A673 (cell line): ENCODE measurements at places on chromosomes 4 and X. TPM values are rescaled to one million over a fixed set of nuclear protein-coding genes. Genes with fewer than 3 reads are reported as not detected.
A peak's percentile ranks its signal among the peaks of the same experiment; 100 is the strongest.

The RTL9 gene
- 0.13 and 0.70 TPM in 2 replicates for total RNA-seq

The FAM236A gene
- not detected in 2 replicates for total RNA-seq

The HEPH gene
- total RNA-seq = not detected in 2 replicates

The HDX gene
- not detected in 2 replicates for total RNA-seq

The CFAP99 gene
- total RNA-seq = not detected in 2 replicates

GRCh38 chrX:16063921-16064320 is 59.4 kb upstream of the GRPR start:
- DNase-seq = no peak
- H3K4me1 ChIP-seq = no peaks in the 10 kb centered on the region
- H3K27ac ChIP-seq = no peak overlapping the region
- H3K27me3 ChIP-seq = no peaks in the 10 kb centered on the region
- no peak overlapping the region for H3K4me3 ChIP-seq

- no peaks in the 10 kb centered on the region for H3K27me3 ChIP-seq
- no peaks in the 10 kb centered on the region for H3K36me3 ChIP-seq
- H3K4me1 ChIP-seq = peaks cover 44% of the 10 kb centered on the region
- peak overlapping the region; percentile 87 for H3K27ac ChIP-seq
- peak; percentile 82 for DNase-seq
These were observed 38.1 kb upstream of the STIM2 start for GRCh38 chr4:26822546-26822945.

DNA sequence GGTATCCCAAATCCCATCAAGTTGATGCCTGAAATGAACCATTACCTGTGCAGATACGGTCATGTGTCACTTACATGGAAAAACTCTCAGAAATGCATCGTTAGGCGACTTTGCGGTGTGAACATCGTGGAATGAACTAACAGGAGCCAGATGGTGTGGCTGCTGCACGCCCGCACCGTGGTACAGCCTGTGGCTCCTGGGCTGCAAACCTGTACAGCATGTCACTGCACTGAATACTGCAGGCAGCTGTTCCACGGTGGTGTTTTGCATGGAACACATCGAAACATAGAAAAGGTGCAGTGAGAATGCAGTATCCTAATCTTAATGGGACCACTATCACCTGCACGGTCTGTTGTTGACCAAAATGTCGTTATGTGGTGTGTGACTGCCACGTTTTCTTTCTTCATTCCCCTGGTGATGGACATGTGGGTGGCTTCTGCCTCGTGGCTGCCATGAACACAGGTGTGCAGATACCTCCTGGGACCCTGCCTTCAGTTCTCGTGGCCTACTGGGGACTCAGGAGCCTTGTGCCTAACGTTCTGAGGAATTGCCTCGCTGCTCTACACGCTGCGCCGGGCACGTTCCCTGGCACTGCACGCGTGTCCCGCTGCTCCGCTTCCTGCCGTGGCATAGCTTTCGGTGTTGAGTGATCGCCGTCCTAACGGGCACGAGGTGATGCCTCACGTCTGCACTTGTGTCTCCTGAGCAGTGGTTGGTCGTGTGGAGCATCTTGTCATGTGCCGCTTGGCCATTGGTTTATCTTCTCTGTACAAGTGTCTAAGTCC is 18.5 kb downstream of the MAEA start:
- H3K27me3 ChIP-seq = no peaks in the 10 kb centered on the region
- H3K27ac ChIP-seq = no peak overlapping the region
- no peak for DNase-seq
- H3K4me3 ChIP-seq = no peak overlapping the region
- peaks cover 12% of the 10 kb centered on the region for H3K36me3 ChIP-seq

- no peaks in the 10 kb centered on the region for H3K4me1 ChIP-seq
- no peak overlapping the region for H3K27ac ChIP-seq
- no peak overlapping the region for H3K4me3 ChIP-seq
These were observed 562.2 kb upstream of the SLIT2 start for GRCh38 chr4:19689511-19689910.

- H3K36me3 ChIP-seq = no peaks in the 10 kb centered on the region
- no peak overlapping the region for H3K27ac ChIP-seq
- DNase-seq = no peak
- H3K27me3 ChIP-seq = no peaks in the 10 kb centered on the region
These were observed 4.5 kb downstream of the PLXNB3 start for GRCh38 chrX:153768311-153769157.

- H3K27me3 ChIP-seq = no peaks in the 10 kb centered on the region
- no peak within 1 kb of the TSS for H3K4me3 ChIP-seq
- no peaks in the 10 kb centered on the region for H3K4me1 ChIP-seq
- no peak within 1 kb of the TSS for H3K27ac ChIP-seq
- DNase-seq = no peak
These were observed at the start of gene WAS for GRCh38 chrX:48683411-48683982. Gene WAS, plus strand, starts transcription at chrX:48683799. Its CDS starts 55 bp downstream, at chrX:48683854.

DNA sequence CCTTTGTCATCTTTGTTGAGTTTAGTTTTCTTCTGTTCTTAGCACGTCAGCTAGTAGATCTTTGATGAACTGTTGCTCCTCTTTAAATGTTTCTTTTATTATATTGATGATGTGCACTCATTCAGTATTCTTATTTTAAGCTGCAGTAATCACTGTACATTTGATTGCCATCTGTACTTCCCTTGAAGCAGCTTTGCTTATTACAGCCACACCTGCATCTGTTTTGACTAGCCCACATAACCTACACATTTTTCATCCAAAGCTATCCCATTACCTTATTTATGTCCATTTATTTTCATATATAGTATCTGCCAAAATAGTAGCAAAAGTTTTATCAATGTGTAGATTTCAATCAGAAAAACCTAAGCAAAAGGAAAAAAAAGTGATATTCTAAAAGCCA is 23.9 kb upstream of the GUCY1B1 start:
- no peak overlapping the region for H3K27ac ChIP-seq
- H3K36me3 ChIP-seq = no peaks in the 10 kb centered on the region
- no peaks in the 10 kb centered on the region for H3K27me3 ChIP-seq
- no peak for DNase-seq
- no peaks in the 10 kb centered on the region for H3K4me1 ChIP-seq

DNA sequence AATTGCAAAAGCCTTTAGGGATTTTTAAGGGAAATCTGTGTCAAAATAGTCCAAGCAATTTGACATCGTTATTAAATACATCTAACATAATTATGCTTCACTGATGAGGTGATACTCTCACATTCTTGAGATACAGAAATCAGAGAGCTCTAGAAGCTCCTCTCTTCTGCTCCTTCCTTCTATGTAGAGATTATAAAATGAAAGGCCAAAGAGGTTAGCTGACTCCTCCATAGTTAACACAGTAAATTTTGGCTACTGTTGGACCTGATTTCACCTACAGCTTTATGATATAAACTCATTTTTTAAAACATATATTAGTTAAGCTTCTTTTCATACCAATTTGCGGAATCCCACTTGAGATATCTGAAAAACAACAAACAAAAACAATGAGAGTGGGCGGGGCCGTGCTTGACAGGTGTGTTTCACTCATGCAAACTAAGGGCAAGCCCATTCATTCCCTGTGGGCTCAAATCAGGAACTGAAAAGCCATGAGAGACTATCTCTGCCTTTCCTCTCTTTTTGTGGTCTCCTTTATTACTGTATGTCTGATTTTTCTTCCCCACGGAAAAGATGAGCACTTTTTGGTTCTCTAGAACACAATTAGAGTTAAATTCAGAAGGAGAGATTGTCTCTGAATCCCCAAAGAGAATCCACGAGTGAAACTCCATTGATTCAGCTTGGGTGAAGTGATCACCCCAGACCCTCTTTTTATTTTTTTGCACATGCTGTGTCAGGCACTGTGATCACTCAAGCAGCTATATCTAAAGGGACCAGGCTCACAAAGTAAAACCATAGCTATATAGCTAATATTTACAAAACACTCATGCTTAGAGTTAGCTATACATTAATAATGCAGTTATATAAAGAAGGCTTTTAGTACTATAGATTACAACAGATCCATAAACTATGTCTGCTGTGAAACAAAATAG is 566.3 kb downstream of the IL15 start:
- H3K27ac ChIP-seq = no peak overlapping the region
- no peaks in the 10 kb centered on the region for H3K36me3 ChIP-seq
- H3K4me3 ChIP-seq = no peak overlapping the region
- no peak for DNase-seq
- no peaks in the 10 kb centered on the region for H3K27me3 ChIP-seq

DNA sequence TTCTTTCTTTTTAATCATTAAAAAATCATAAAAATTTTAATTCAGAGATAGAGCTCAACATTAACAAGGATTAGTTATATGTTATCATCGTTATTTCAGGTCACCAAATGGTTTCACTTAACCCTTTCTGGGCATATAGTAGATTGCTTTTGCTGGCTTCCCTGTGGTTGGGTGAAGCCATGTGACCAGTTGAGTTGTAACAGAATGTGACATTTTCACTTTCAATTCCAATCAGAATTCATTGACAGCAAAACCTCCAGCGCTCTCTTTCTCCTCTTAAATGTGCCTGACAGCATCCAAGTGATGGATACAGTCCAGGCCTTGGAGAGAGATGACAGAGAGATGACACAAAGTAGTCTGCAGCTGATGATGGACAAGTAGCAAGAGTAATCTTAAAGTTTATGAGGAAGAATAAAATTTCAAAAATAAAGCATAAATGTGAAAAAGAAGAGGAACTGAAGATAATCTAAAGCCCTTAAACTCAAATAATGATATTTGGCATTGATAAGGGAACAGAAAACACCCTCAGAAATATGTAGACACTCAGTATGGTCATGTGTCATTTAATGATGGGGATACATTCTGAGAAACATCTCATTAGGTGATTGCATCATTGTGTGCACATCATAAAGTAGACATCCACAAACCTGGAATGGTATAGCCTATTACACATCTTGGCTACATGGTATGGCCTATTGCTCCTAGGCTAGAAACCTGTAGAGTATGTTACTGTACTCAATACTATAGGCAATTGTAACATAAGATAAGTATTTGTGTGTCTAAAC is 92.3 kb upstream of the QRFPR start:
- no peak overlapping the region for H3K4me3 ChIP-seq
- DNase-seq = no peak
- H3K36me3 ChIP-seq = no peaks in the 10 kb centered on the region
- H3K27ac ChIP-seq = no peak overlapping the region
- H3K4me1 ChIP-seq = no peaks in the 10 kb centered on the region

- peak; percentile 3 for DNase-seq
- H3K4me1 ChIP-seq = peaks cover 4% of the 10 kb centered on the region
- peak overlapping the region; percentile 73 for H3K4me3 ChIP-seq
These were observed 578 bp downstream of the CHIC2 start for GRCh38 chr4:54063737-54064316.

- H3K4me1 ChIP-seq = no peaks in the 10 kb centered on the region
- H3K27me3 ChIP-seq = no peaks in the 10 kb centered on the region
- no peak overlapping the region for H3K4me3 ChIP-seq
- DNase-seq = no peak
These were observed 328.5 kb upstream of the AGA start for GRCh38 chr4:177770776-177771175.

DNA sequence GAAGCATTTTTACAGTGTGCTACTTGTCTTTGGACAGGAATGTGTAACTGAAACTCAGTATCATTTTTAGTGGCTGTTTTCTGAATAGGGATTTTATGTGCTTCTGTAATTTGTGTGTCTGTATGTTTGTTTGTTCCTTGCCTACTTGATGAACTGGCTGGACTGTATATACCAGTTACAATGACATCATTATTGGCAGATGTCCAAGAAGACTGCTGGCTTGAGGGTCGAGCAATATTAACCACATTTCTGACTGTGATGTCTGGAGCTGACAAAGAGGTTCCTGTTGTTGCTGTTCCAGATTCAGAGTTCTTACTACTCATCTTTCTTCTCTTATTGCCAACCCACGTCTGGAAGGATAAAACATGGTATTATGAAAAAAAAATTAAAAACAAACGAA is 33.0 kb downstream of the HDX start:
- no peak overlapping the region for H3K4me3 ChIP-seq
- DNase-seq = no peak
- no peaks in the 10 kb centered on the region for H3K36me3 ChIP-seq
- no peak overlapping the region for H3K27ac ChIP-seq
- H3K4me1 ChIP-seq = no peaks in the 10 kb centered on the region

The CXorf49 gene
- not detected in 2 replicates for total RNA-seq

DNA sequence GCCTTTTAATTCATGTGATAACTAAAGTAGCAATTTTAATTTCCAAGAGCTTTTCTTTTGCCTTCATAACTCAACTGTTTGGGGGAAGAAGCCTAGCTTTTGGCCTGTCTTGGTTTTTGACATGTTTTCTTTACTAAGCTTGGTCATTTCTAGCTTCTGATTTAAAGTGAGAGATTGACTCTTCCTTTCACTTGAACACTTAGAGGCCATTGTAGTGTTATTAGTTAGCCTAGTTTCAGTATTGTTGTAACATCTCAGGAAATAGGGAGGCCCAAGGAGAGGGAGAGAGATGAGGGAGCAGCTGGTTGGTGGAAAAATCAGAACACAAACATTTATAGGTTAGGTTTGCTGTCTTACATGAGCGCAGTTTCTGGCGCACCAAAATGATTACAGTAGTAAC is 44.8 kb downstream of the DCLK2 start:
- H3K27ac ChIP-seq = no peak overlapping the region
- H3K4me3 ChIP-seq = no peak overlapping the region
- peaks cover 19% of the 10 kb centered on the region for H3K4me1 ChIP-seq
- H3K36me3 ChIP-seq = no peaks in the 10 kb centered on the region
- DNase-seq = no peak

The TCEAL3 gene
- 12.1 and 15.9 TPM in 2 replicates for total RNA-seq

DNA sequence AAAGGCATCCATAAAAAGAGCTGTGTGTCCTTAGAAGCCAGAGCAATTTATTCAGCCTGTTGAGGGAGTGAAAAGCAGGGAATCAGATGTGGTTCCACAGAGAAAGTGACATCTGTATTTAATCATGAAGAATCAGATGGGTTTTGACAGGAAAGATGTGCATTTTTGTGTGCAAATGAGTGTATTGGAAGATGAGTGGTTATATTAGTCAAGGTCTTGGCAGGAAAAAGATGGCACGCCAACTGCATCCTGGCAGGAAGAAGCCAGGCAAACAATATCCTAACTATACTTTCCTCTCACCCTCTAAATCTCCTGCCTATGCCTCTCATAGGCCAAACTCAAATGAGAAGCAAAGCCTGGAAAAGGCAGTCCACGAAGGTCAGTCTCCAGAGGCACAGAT is 59.1 kb downstream of the SCFD2 start:
- H3K4me1 ChIP-seq = no peaks in the 10 kb centered on the region

The MED14 gene
- 59.1 and 63.2 TPM in 2 replicates for total RNA-seq

The GPC4 gene
- 17.8 and 19.4 TPM in 2 replicates for total RNA-seq

GRCh38 chr4:18611026-18611425 is 589.5 kb upstream of the LCORL start:
- H3K4me1 ChIP-seq = no peaks in the 10 kb centered on the region
- no peak overlapping the region for H3K4me3 ChIP-seq
- H3K36me3 ChIP-seq = no peaks in the 10 kb centered on the region
- DNase-seq = no peak
- H3K27ac ChIP-seq = no peak overlapping the region

GRCh38 chrX:1521459-1521956 is 15.5 kb downstream of the P2RY8 start:
- H3K4me3 ChIP-seq = no peak overlapping the region
- no peaks in the 10 kb centered on the region for H3K36me3 ChIP-seq

DNA sequence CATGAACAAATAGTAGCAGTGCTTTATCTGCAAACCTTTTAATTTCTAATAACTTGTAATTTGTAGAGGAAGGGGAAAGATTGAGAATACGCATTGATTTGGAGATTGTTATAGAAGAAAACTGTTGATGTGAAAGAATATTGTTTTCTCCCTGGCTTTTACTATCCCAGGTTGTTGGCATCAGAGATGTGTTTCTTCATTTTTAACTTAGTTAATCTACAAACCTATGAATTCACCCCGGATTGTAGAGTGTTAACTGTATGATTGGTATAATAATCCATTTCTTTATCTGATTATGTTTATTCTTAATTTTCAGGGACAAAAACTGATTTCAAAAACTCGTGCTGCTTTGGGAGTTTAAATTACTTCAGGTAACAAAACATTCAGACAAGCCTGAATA is 18.9 kb downstream of the AFP start:
- H3K27me3 ChIP-seq = no peaks in the 10 kb centered on the region
- DNase-seq = no peak
- no peaks in the 10 kb centered on the region for H3K36me3 ChIP-seq
- no peak overlapping the region for H3K4me3 ChIP-seq
- no peak overlapping the region for H3K27ac ChIP-seq
- H3K4me1 ChIP-seq = peaks cover 14% of the 10 kb centered on the region
